Left renal pelvis (tissue), 4 donors: ENCODE measurements at places on chromosomes 12 and 14. TPM values are rescaled to one million over a fixed set of nuclear protein-coding genes. Genes with fewer than 3 reads are reported as not detected.

DNA sequence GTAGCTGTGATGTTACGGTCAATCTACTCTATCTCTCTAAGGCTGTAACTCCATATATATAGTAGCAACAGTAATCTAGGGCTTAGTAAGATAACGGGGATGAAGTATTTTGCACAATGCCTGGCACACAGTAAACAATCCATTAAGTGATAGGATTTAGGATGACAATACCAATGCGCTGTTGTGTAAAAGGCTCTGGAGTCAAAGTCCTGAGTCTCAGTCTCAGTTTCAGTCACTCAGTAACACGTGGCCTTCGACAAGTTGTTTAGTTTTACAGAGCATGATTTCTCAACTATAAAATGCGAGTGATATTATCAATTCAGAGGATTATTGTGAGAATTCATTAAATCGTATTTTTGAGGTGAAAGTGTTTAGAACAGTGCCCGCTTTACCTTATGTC, 162.4 kb downstream of the GARIN6 start:
- no peak for DNase-seq

GRCh38 chr12:91877456-91878235, 268.0 kb downstream of the BTG1 start:
- DNase-seq, result no peak

- DNase-seq, result no peak
Measured at GRCh38 chr12:118959348-118959747, 22.0 kb upstream of the SRRM4 start.

GRCh38 chr14:54579621-54580020, 12.7 kb downstream of the SAMD4A start:
- DNase-seq, result no peak

DNA sequence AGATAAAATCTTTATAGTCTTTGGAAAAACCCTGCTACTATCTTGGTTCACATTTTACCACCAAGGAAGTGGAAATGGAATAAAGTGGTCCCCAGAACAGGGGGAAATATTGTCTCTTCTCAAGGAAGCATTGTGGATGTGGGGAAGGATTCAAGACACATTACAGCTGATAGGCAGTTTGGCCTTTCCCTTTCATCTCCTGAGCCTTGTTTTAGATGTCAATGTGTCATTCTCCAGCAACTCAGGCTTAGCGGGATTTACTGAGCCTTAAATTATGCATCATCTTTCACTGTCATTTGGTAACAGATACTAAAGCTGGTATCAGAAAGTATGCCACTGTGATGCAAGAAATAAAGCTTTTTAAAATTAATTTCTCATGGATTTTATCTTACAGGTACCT, 136.2 kb downstream of the STXBP6 start:
- DNase-seq, result no peak

DNA sequence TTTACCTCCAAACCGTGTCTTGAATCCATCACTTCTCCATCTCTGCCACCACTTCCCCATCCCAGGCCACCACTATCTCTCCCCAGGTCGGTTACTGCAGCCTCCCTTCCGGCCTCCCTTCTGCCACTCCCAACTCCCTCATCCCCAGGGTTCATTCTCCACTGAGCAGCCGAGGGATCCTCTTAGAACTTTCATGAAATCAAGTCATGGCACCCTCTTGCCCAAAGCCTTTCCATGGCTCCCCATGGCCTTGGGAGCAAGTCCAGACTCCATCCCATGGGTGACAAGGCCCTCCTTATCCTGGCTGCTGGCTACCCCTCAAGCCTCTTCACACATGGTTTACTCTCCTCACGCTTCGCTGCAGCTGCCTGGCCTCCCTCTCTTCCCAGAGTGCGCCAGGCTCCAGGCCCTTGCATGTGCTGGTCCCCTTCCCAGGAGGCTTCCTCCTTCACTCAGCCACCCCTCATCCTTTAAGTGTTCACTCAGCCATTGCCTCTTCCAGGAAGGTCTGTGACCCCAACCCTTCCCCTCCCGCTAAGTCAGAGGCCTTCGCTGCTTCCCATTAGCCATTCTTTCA, 17.9 kb upstream of the SH2B3 start:
- DNase-seq, result no peak

GRCh38 chr12:50589650-50590435, 85.1 kb downstream of the DIP2B start:
- no peak for DNase-seq

- no peak for DNase-seq
Measured at GRCh38 chr14:101537286-101537685, 24.0 kb upstream of the DIO3 start.

DNA sequence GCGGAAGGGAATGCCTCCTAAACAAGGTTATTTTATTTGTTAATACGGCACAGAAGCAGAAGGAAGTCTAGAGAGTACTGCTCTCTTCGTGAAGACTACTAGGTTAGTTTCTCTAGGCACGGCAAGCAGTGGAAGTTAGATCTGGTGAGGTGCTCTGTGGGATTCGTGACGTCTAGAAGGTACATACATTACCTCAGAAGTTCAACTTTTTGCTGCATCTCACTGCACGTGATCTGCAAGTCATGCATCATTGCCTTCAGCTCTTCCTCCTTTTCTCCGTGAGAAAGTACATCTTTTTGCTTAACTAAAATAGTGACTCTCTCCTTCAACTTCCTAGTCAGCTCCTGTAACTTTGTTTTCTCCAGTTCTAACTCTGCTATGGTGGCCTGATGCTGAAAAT, 74.7 kb downstream of the NIN start:
- DNase-seq, result no peak

GRCh38 chr12:109120095-109120494, 3.7 kb downstream of the ACACB start:
- DNase-seq, result no peak

DNA sequence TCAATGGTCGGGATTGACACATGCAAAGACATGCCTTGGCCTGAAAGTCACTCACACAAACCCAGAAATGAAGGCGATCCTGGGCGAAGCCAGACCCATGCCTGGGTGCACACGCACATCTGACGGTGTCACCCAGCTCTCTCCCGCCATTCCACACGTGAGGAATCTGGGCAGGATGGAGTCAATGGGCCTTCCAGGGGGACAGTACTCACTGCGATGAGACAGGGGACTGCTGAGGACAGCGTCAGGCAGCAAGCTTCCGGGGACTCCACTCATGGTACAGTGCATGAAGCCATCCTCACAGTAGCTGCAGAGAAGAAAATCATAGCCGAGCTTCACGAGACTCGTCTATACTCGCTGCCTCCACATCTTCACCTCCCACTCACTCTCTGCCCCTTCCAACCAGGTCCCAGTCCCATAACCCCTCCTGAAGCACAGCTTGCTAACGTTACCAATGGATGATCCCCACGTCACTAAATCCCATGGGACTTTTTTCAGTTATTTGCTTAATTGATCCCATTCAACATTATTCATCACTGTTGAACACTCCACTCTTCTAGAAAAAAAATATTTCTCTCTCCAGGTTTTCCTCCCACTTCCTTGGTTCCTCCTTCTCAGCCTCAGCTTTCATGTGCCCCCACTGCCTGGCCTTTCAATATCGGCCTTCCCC, 77.8 kb downstream of the VWF start:
- DNase-seq, result no peak

- DNase-seq, result no peak
Measured at GRCh38 chr12:80183939-80184338, 84.6 kb downstream of the OTOGL start.

Gene GRIN2B
- 0.99 TPM for polyA plus RNA-seq

Gene CLEC12A
- 0.68 TPM for polyA plus RNA-seq

Gene CLEC4C
- polyA plus RNA-seq, result not detected

Gene CCDC184
- 0.65 TPM for polyA plus RNA-seq

Gene SPTLC2
- polyA plus RNA-seq, result 35.2 TPM

Gene ST8SIA1
- polyA plus RNA-seq, result 5.4 TPM
